ENCODE measurements at places on chromosomes 13 and 19.

GRCh38 chr13:99228737-99229691, 28.4 kb downstream of the UBAC2 start:
- DNase-seq: peak; percentile 80

DNA sequence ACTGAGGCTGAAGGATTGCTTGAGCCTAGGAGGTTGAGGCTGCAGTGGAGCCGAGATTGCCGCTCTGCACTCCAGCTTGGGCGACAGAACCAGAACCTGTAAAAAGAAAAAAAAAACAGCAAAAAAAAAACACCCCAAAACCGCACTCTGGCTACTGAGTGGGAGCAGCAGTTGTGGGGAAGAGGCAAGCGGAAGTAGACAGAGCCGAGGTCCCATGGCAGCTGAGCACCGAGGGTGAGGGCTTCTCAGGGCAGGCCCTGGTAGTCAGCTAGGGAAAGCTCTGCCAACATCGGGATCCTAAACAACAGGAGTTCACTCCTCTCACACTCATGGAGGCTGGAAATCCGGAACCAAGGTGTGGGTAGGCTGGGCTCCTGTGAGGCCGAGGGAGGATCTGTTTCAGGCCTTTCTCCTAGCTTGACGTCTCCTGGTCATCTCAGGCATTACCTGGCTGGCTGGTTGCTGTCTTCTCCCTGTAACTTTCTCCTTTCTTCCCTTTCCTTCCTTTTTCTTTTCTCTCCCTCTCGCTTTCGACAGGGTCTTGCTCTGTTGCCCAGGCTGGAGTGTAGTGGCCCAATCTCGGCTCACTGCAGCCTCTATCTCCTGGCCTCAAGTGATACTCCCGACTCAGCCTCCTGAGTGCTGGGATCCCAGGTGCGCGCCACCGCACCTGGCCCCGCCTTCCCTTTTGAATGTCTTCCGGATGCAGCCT, 15.8 kb upstream of the LATS2 start:
- DNase-seq: no peak

- no peak for DNase-seq
These were observed 9.2 kb downstream of the FOXA3 start for GRCh38 chr19:45873219-45873772.

- DNase-seq: no peak
These were observed 320.8 kb downstream of the PCDH20 start for GRCh38 chr13:61094865-61095264.

- no peak for DNase-seq
These were observed 8.3 kb downstream of the ARHGEF18 start for GRCh38 chr19:7356899-7357627.

- no peak for DNase-seq
These were observed 10.8 kb upstream of the HSPH1 start for GRCh38 chr13:31172535-31172934.

DNA sequence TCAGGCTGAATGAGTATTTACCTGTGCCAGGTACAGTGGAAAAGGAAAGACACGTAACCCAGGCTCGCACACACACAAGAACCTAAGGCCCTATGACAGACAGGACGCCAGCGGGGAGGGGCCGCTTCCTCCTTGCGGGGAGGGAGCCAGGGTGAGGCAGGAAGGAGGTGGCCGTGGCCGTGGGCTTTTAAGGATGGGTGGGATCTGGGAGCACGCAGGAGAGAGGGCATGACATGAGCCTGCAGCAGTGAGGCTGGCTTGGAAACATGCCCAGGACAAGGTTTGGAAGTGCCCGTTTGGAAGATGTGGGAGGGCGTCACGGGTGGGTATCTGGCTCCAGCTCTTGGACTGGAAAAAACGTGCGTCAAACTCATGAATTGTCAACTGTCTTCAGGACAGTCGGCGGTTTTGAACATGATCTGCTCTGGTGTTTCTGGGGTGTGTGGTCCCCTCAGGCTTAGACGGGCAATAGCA, 20.1 kb downstream of the SH3GL1 start:
- no peak for DNase-seq

DNA sequence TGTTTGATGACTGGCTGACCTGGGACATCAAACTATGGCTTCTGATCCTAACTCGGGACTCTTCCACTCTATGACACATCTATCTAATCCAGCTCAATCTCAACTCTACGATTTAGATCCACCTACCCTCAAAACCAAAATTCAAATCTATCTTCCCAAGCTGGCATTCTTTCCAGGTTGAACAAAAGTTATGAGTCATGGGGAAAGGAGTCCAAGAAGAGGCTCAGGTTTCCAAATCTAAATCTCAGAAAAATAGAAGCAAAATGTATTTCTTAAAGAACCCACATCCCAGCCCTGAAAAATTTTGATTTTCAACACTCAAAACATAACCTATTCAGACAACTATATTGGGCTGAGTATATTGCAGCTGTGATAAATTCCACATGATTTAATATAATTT, 143.9 kb upstream of the IPO5 start:
- DNase-seq: no peak

- DNase-seq: no peak
These were observed 1.2 kb downstream of the PCDH9 start for GRCh38 chr13:67228916-67229315.

- DNase-seq: no peak
These were observed 64.4 kb upstream of the NPAS1 start for GRCh38 chr19:46954993-46955812.

GRCh38 chr19:1658150-1659083, 6.0 kb upstream of the TCF3 start:
- no peak for DNase-seq

DNA sequence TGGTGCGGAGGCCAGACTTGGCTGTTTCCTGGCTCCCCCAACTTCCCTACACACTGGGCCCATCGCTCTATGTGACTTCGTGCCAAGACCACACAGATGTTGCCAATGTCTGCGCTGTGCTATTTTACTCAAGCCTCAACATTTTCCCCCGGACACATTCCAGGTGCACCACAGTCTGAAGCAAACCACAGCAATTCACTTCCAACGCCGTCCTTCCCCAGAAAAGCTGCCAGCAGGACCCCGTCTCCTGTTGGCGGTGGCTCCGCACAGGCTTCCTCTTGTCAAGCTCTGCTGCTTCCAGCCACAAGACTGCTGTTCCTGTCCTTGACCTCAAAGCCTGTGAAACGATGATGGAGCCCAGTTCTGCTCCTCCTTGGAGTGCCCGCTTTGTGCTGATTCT, 100.7 kb downstream of the CRYL1 start:
- no peak for DNase-seq

DNA sequence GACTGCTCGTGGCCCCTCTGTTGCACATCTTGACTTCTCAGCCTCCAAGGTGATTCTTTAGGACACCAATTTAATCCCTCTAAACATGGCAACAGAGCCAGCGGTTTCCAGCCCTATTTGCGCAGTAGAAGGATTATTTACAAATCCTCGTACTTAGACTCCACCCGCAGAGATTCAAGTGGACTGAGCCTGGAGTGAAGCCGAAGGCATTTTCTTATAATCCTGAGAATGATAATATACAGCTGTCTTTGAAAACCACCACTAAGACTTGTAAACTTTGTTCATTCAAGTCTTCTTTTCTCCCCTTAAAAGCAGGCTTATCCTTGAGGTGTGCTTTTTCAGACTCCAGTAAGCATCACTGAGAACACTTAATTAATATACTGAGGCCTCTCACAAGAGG, 4.8 kb upstream of the DPRX start:
- no peak for DNase-seq

DNA sequence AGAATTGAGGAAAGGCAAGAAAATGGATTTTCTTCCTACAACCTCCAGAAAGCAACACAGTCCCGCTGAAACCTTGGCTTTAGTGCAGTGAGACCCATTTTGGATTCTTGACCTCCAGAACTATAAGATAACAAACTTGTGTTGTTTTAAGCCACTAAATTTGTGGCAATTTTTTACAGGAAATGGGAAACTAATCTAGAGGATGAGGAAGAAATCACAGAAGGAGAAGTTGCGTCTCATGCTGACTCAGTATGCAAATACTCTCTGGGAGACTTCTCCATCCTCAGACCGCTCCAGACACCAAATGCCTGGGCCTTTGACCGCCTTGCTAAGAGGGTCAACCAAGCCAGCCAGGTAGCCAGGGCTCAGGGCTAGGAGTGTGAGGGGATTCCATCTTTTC, 13.1 kb upstream of the CEACAM16 start:
- DNase-seq: no peak

DNA sequence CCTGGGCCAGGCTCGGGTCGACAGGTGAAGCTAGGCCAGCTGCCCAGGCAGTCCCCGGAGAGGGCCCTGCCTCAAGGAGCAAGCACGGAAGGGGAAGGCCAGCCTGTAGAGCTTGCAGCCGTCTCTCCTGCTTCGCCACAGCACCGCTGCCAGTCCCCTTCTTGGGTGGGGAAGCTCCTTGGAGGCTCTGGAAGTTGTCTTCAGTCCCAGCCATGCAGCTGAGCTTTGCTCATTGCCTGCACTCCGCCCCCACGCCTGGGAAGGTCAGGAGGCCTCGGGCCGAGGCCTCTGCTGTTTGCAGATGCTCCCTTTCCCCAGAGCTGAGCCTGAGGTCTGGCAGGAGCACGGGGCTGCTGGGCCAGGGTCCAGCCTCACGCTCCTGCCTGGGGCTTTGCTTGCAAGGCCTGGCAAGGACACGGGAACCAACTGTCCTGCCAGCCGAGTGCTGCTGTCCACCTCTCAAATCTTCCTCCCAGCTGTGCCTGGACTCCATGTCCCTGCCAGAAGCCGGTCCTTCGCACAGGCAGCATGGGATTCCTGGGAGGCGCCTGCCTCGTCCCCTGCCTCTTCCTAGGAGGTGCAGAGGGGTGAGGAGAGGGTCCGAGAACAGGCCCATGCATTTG, 13.3 kb downstream of the PLEKHF1 start:
- DNase-seq: no peak

DNA sequence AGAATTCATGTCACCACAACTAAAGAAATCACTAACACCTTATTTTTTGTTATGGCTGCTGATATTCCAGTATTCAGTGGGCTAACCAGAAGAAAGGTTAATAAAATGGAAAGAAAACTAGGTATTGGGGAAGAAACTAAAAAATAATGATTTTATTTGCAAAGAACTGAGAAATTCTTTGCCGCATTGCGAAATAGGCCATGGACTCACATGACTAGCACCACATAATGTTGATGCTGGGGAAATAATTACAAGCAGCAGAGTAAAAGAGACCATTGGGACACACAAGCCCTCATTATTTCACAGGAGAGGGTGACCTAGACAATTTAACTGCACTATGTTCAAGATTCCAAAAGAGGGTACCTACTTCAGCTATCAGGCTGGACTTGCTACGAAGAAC, 1411.5 kb downstream of the SLITRK5 start:
- DNase-seq: no peak

- DNase-seq: no peak
These were observed 75.6 kb upstream of the KLF5 start for GRCh38 chr13:72983085-72983768.

DNA sequence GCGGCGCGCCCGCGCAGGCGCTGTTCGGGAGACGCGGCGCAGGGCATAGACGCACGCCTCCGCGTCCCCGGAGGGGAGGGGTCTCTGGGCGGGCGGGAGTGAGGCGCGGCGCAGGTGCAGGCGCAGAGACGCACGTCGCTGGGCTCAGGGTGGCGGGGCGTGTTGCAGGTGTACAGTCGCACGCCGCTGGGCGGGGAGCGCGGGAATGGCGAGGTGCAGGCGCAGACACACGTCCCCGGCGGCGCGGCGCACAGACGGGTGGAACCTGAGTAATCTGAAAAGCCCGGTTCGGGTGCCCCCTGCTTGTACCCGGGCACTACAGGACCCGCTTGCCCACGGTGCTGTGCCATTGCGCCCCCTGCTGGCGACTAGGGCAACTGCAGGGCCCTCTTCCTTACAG, 44.7 kb downstream of the PLPP2 start:
- DNase-seq: no peak

DNA sequence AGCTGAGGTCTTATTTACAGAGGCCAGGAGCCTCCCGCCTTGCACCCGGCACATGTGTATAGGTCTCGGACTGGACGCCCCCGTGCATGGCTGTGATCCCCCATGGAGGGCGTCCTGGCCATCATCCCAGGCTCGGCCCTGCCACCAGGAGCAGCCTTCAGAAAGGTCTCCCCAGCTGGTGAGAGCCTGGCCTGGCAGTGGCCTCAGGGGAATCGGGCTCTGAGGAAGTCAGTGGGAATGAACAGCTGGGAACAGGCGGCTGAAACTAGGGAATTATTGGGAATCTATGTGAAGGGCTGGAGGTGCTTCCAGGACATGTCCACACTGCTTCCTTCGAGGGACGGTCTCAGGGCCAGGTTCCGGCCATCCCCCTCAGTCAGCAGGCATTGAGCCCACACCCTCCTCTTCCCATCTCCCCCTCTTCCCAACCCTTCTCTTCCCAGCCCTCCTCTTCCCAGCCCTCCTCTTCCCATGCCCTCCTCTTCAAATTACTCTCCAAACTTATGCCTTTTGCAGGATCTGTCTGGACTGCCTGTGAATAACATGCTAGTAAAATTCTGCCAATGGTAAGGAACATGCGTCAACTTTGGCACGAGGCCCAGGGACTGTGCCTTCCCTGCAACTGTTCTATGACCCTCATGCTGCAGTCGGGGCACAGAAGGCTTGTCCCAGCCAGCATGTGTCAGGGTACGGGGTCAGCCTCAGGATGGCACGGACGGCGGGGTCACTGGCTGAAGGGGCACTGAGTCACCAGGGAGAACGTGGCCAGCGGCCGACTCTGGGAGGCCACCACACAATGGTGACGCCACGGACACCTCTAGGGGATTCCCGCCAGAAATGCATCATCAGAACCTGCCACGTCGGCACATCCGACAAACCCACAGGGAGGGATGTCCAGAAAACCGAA, 24.2 kb upstream of the C13orf46 start:
- no peak for DNase-seq

DNA sequence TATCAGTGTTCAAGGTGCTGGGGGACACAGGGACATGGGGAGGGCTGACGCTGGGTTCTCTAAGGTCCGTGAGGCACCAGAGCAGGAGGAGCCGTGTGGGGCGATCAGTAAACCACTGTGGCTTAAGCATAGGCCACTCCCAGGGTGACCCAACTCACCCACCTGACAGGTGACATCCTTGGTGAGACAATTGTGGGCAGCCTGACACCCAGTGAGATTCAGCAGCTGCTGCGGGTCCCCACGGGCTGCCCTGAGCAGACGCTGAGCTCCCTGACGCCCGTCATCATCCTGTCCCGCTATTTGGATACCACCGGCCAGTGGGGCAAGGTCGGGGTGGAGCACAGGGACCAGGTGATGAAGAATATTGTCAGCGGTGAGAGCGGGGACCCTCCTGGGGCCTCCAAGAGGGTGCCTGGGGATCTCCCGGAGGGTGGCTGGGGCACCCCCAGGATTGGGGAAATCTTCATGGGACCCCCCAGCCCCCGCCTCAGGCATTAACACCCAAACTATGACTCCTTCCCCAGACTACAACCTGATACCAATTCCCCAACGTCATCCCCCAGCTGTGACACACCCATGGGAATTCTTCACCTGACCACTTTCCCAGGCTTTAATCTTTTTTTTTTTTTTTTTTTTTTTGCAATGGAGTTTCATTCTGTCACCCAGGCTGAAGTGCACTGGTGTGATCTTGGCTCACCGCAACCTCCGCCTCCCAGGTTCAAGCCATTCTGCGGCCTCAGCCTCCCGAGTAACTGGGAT, 33.3 kb upstream of the SHFL start:
- no peak for DNase-seq

DNA sequence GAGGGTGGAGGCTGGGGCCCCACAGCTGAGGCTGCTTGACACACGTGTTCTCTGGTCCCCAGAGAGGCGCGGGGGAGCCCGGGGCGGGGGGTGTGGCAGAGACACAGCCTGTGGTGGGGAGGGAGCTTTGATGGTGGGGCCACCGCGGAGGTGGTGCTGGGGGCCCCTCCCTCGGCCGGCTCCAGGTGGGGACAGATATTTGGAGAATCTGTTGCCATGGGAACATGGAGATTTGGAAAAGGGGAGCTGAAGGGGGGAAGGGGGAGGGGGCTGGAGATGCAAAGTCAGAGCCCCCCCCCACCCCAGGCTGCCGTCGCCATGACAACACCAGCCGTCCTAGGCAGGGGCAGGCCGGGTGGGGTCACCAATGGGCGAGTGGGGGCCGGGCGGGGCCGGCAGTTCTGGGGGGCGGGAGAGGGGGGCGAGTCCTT, 1.2 kb downstream of the PRKCG start:
- DNase-seq: no peak
